ENCODE measurements at places on chromosomes 4 and X.

DNA sequence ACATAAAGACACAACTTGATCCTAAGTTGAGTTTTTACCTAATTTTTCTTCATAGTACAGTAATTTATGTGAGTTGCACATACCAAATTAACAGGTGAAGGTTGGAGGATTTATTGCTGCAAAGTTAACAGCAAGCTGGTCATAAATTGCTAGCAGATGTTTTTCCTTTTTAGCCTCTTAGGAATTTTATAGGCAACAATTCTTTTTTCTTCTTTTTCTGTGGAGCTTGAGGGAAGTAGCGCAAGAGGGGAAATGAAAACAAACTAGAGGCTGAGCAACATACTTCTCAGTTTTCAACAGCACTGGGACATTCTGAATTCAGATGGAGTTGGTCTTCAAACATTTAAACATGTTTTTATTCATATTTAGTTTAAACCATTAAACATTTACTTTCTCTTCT is 63.7 kb upstream of the TLR2 start:
- peak; percentile 37 for DNase-seq

DNA sequence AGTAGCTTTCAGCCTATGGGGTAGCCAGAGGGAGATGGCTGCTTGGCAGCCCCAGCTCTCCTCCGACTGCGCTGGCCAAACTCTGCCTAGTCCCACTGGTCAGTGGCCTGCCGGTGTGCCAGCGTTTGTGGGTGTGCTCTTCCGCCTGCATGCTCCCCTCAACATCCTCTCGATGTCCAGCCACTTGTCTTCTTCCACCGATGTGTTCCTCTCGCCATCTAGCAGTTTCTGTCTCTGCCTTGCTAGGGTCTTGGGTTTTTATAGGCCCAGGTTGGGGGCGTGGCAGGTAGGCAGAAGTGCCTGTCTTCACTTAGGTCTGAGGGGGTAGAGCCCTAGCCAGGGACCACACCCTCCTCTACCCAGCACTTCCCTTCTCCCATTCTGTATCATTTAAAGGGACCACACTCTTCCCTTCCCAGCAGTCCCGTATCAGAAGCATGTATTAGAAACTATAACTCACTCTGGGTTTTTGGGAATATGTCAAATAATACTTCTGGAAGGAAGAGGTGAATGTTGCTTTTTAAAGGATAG is 124.4 kb downstream of the KDM6A start:
- peak; percentile 21 for DNase-seq

- DNase-seq, result peak; percentile 16
These were observed 30.5 kb upstream of the DKK2 start for GRCh38 chr4:107066621-107067020.

GRCh38 chr4:140718241-140718952 is 37.8 kb downstream of the TBC1D9 start:
- peak; percentile 92 for DNase-seq

GRCh38 chr4:55014876-55015275 is 110.5 kb downstream of the KDR start:
- DNase-seq, result no peak

- DNase-seq, result no peak
These were observed 23.4 kb upstream of the RHOH start for GRCh38 chr4:40173470-40173875.

DNA sequence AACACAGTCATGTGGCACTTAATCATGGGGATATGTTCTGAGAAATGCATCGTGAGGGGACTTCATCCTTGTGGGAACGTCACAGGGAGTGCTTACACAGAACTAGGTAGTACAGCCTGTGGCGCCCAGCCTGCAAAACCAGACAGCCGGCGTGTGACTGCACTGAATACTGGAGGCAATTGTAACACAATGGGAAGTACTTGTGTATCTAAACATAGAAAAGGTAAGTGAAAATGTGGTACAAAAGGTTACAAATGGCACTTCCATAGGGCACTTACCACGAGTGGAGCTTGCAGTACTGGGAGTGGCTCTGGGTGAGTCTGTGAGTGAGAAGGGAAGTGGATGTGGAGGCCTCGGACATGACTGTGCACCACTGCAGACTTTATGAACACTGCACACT is 5.2 kb downstream of the TLR3 start:
- no peak for DNase-seq

GRCh38 chrX:132766452-132766851 is 192.0 kb downstream of the HS6ST2 start:
- DNase-seq, result no peak

- no peak for DNase-seq
These were observed 53.2 kb downstream of the MAGED4B start for GRCh38 chrX:52015794-52016193.

GRCh38 chrX:142149919-142150318 is 55.2 kb downstream of the MAGEC2 start:
- no peak for DNase-seq

DNA sequence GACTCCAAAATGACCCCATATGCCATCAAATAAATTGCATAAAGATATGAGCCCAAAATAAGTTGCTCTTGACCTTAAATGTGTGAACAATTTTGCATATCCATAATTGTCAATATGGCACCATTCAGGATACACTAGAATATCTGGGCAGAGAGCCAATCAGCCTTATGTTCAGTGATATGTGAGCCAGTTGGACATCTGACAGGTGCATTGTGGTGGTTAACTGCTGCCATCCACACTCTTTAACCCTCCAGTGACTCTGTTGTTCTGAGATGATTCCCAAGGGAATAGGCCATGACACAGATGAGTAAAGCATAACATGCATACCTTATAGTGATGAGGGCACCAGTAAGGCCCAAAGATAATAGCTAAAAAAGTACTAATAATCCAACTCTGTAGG is 500.1 kb downstream of the PCDH18 start:
- no peak for DNase-seq

- DNase-seq, result no peak
These were observed 490.7 kb upstream of the TENM3 start for GRCh38 chr4:181752516-181752915.

GRCh38 chr4:154305616-154306015 is 186.0 kb downstream of the DCHS2 start:
- no peak for DNase-seq

DNA sequence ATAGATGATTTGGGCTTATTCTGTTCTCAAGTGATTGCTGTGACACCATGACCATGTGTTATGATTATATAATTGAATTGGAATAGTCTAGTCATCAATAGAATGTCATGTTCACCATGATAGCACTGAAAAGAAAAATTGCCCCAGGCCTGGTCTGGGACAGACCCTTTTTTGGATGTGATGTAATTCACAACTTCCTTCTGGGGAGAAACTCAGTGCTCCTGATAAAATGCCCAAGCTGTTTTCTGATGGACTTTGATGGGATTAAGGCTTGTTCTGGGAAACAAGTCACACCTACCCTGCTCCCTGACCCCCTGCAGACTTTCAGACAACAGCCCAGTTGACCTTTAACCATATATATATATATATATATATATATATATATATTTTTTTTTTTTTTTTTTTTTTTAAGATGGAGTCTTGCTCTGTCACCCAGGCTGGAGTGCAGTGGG is 65.3 kb downstream of the RHOH start:
- peak; percentile 50 for DNase-seq

DNA sequence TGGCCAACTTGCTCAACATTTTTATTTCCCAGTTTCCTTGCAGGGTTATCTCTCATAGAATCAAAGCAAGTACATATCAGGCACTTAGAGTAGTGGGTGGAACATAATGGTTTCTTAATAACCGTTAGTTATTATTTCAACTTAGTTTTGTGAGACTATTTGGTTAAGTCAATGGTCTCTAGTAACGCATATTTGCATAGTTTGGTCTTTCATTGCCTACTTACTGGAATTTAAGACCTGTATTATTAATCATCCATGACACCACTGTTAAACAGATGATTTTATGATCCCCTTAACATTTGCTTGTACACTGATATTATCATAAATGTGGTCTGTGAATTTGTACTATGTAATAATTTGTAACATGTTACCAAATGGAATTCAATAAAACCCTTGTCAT is 70.9 kb upstream of the SMIM31 start:
- DNase-seq, result no peak

GRCh38 chr4:93671093-93671492 is 157.5 kb upstream of the ATOH1 start:
- DNase-seq, result no peak

- DNase-seq, result peak; percentile 60
These were observed 660.3 kb upstream of the PITX2 start for GRCh38 chr4:111283066-111283677.

DNA sequence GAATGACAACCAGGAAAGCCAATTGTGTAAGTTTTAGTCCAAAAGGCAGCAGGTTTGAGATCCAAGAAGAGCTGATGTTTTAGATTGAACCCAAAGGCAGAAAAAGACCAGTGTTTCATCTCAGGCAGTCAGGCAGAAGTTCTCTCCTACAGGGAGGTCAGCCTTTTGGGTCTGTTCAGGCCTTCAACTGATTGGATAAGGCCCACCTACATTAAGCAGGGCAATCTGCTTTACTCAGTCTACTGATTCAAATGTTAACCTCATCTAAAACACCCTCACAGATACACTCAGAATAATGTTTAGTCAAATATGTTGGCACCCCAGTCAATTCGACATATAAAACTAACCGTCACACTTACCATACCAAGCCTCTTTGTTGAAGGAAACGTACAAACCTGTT is 134.2 kb upstream of the NEIL3 start:
- no peak for DNase-seq

DNA sequence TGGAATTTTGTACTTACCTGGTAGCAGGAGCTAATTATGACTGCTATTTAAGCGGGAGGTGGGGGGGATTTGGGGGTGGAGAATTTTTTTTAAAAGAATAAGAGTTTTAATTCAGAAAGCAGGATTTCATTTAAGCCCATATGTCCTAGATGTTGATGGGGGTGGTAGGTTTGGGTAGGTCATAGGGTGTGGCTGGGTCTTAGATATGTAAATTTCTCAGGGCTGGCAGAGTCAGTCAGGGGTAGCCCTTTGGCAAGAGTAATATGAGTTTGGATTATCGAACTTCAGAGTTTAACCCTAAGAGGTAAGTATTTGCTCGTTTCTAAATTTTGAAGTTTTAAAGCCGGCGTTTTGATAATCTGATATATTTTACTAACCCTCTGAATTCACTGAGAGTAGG is 35.2 kb upstream of the COX18 start:
- DNase-seq, result no peak

GRCh38 chrX:31929366-31929765 is 857.5 kb upstream of the FTHL17 start:
- DNase-seq, result no peak

GRCh38 chr4:76744241-76744921 is 153.6 kb downstream of the SOWAHB start:
- DNase-seq, result no peak

DNA sequence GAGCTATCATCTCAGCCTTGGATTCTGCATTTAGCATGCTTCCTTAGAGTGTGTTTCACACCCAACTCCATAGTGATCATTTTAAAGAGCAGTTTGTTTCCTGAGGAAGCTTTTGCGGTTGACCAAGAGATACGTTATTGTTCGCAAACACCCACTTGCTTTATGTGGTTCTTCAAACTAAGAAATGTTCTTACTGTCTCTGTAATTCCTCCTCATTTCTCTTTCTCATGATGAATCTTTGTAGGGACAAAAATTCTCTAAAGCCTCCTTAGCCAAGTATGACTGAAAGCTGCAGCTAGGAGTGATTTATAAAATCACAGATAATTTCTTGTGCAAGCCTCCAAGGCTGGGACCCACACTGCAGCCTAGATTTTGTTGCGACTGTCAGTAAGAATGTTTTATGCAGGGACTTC is 10.0 kb downstream of the TNIP3 start:
- DNase-seq, result no peak

GRCh38 chrX:112760697-112761096 is 79.9 kb downstream of the AMOT start:
- DNase-seq, result no peak

GRCh38 chr4:81468678-81469077 is 3.0 kb downstream of the RASGEF1B start:
- peak; percentile 27 for DNase-seq

DNA sequence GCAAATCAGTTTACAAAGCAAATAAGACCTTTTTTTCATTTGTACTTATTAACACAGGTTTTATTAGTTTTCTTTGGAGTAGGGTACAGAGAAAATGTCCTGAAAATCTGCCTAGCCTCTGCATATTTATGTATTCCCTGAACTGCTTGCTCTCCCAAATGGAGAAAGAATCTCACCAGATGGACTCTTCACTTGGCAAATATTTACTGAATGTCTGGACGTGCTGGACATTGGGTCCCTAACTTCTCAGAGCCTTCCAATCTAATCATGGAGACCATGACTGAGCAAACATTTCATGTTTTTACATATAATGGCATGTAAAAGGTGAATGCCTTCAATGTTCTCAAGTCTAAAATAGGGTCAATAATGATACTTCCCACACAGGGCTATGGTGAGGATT is 126.0 kb downstream of the CHRDL1 start:
- no peak for DNase-seq

GRCh38 chr4:156598138-156598681 is 373.4 kb downstream of the PDGFC start:
- DNase-seq, result no peak

GRCh38 chr4:70761276-70761816 is 39.6 kb downstream of the RUFY3 start:
- DNase-seq, result no peak

DNA sequence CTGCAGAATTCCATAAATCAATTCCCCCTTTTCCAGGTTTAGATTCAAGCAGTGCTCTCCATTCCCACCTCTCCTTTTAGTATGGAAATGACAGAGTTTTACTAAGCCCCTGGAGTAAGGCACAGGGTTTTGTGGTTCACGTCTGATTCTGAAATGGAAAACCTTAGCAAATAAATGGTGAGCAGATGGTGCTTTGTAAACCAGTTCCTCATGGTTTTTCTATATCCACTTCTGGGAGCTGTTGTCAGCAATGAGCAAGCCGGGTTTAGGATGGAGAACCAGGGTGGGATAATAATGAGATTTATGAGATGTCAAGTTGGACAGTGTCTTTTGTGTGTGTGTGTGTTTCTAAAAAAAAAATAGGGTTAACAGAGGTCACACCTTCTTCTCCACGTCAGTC is 113.8 kb upstream of the RBPJ start:
- no peak for DNase-seq

DNA sequence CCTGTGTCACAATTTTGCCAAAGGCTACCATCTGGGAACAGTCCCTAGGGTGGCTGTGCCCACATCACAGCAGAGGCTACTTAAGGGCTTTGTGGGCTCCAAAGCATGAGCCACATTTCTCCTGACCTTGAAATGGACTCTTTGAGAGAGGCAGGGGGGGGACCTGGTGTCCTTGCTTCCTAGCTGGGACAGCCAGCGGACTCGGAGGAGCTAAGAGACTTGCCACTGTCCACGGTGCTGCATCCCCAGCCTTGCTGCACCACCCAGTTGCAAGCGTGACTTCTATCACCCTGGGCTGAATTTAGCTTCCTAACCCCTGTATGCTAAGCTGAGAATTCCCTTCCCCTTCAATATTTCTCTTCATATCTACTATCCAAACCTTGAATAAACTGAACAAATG is 99.0 kb downstream of the PHKA2 start:
- no peak for DNase-seq

- no peak for DNase-seq
These were observed 194.7 kb upstream of the CXorf51B start for GRCh38 chrX:146614663-146615478.

GRCh38 chr4:25843340-25844097 is 19.3 kb downstream of the SEL1L3 start:
- DNase-seq, result peak; percentile 66

GRCh38 chr4:112626228-112626627 is 10.5 kb downstream of the ZGRF1 start:
- DNase-seq, result no peak

- peak; percentile 72 for DNase-seq
These were observed 71.7 kb upstream of the BCOR start for GRCh38 chrX:40169193-40170101.
